SHP77 treated with DMSO at 0.1 percent for 48 hours (cell line): ENCODE measurements at places on chromosomes 1 and 21.
A peak's percentile ranks its signal among the peaks of the same experiment; 100 is the strongest.

GRCh38 chr1:2258122-2258681 is 30.1 kb downstream of the SKI start:
- no peak for DNase-seq

DNA sequence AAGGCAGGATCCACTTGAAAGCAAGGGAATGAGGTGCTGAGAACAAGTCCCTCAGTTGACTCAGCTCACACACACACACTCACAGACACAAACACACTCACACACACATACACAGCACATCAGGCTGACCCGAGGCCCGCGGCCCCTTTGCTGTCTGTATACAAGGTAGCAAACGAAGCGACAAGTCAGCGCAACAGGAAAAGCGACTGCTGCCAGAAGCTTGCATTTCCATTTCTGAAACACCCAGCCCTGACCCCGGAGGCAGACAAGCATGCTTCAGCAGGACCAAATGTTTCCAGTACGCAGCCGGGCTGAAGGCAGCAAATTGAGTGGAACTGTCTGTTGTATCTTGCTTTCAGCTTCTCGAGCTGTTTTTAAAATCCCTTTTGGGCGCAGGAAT is 501.6 kb downstream of the NPHP4 start:
- no peak for DNase-seq

- no peak for DNase-seq
Measured at GRCh38 chr1:115419571-115419970, 81.5 kb upstream of the NGF start.

- DNase-seq, result no peak
Measured at GRCh38 chr1:219000631-219001030, 173.0 kb upstream of the LYPLAL1 start.

DNA sequence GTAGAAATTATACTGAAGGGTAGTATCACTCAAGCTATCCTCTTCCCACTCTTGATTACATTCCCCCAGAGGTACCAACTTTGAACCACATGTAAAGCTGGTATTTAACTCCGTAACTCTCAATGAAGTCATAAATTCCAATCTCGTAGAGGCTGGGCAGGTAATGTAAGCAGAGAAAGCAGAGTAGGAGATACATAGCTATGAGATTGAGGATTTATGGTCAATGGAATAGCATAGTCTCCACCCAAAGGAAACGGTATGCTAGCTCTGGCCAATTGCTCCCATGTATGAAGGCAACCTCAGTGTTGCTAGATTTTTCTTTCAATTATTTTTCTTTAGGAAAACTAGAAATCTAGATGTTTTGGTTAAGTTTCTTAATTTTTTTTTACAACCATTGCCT is 163.1 kb upstream of the NRIP1 start:
- no peak for DNase-seq

DNA sequence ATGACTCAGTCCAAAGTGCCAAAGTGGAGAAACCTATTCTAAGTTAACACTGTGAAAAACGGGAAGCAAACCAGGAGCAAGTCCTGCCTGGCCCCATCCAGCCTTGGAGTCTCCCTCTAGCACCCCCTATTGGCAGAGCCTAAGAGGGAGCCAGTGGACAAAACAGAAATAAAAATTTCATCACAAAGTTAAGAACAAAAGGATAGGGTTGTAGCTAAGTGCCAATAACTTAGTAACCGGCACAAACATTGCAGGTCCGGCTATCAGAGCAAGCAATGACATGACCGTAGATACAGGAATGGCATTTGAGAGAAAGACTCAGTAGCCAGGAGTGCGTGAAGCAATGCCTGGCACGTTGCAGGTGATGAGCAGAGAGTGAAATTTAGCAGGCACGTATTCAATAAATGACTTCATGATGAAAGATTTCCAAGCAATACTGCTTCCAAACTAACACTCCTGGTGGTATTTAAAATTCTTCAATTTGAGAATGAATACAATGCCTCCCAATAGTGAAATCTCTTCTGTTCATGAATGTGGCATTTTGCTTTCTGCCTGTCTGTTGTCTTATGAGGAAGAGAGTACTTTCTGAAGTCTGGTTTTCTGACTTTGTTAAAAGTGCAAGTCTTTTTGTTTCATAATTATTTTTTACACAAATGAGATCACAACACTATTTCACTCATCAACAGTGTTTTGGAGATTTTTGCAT is 391.0 kb downstream of the OMA1 start:
- no peak for DNase-seq

DNA sequence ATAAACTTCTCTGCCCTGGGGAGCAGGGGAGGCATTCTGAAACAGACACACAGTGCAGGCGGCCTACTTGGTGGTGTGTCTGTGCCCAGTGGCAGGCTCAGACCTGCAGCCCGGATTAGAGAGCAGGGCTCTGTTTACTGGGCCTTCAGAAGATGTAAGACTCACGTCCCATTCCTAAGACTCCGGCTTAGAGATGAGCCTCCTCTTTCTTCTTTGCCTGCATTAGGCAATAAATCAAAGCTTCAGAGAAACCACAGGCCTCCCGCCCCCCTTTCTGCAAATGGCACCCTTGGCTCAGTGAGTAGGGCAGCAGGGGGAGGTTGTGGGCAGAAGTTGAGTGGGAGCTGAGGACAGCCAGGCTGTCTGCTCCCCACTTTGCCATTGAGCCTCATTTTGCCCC is 35.8 kb downstream of the LGR6 start:
- no peak for DNase-seq

- DNase-seq, result no peak
Measured at GRCh38 chr1:29811727-29812407, 575.5 kb downstream of the PTPRU start.

- DNase-seq, result no peak
Measured at GRCh38 chr1:217275655-217276398, 355.1 kb downstream of the GPATCH2 start.

DNA sequence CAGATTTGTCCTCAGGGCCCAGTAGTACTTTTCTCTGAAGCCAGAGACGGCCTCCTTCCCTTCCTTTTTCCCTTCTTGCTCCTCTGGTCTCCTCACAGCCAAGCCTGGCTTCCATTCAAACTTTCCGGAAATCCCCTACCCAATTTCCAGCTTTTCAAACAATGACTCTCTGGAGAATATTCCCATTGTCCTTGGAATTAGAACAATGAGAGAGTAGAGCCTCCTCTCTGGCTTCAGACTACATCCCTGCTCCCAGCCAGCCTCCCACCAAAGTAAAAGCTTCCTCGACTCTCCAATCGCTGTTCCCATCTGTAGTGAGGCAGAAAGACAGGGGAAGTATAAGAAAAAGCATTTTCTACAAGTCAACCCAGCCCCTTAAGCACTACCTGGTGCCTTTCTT is 77.7 kb upstream of the SOX13 start:
- DNase-seq, result no peak

DNA sequence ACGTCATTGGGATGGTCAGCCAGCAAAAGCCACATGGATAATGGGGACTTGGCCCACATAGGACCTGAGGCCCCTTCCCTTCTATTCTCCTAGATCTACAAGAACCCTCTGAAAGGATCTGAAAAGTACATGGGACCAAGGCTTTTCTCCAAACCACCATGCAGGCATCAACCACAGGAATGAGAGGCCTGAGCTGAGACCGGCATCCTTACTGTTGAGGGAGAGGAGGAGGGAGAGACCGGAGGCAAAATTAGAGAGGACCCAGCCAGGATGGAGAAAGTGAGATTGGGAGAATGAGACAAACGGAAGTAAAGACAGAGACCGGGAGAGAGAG is 281.7 kb downstream of the RRAGC start:
- no peak for DNase-seq

DNA sequence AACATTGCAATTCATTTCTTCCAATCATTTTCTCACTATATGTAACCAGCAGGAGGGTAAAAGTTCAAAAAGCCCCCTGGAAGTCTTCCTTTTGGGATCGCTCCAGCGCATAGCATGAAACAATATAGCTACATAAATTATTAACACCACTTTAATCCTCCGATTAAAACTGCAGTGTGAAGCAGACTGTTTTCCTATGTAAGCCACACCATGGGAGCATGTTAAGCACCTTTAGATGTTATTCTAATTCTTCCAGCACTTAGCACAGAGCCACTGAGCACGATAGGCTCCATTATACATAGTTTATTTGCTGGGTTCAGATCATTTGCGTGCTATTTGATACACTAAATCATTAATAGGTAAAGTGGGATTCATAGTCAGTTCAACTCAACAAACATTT is 18.4 kb upstream of the GADD45A start:
- no peak for DNase-seq

- DNase-seq, result no peak
Measured at GRCh38 chr1:109192433-109192832, 21.3 kb upstream of the SARS1 start.

- no peak for DNase-seq
Measured at GRCh38 chr1:78044796-78045562, 787 bp upstream of the GIPC2 start.

DNA sequence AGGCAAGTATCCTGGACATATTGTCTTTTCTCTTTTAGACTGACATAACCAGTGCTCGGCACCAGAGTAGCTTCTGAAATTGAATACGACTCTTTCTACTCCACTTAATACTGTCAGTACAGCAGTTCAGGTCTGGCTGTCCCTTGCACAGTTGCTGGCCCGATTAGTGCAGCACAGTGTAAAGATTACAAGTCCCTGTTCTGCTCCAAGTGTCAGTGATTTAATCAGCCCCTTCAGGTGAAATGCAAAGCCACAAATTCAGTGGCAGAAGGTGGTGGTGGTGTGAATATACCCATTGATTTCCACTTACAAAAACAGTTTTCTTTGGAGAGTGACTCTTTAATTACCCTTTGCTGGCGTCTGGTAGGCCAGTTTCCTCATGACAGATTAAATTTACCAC is 545.4 kb downstream of the ADGRL2 start:
- DNase-seq, result no peak

GRCh38 chr1:235045034-235045690 is 83.5 kb downstream of the TOMM20 start:
- no peak for DNase-seq

DNA sequence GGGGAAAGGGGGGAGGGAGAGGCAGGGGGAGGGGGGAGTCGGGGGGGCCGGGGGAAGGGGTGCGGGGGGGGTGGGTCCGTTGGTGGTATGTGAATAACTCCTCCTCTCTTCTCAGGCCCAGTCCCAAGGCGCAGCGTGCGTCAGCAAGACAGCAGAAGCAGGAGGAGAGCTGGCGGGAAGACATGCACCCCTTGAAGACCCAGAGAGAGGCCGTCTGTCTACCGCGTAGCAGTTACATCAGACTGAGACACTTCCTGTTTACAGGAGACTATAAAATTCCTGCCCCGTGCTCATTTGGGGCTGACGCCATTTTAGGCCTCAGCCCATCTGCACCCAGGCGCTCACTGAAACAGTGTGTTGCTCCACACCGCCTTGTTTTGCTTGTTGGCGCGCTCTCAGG is 55.3 kb downstream of the SETD4 start:
- peak; percentile 15 for DNase-seq

- DNase-seq, result peak; percentile 65
Measured at GRCh38 chr1:7536891-7537591, 234.1 kb upstream of the VAMP3 start.

- DNase-seq, result no peak
Measured at GRCh38 chr1:193914871-193915270, 728.5 kb upstream of the B3GALT2 start.

DNA sequence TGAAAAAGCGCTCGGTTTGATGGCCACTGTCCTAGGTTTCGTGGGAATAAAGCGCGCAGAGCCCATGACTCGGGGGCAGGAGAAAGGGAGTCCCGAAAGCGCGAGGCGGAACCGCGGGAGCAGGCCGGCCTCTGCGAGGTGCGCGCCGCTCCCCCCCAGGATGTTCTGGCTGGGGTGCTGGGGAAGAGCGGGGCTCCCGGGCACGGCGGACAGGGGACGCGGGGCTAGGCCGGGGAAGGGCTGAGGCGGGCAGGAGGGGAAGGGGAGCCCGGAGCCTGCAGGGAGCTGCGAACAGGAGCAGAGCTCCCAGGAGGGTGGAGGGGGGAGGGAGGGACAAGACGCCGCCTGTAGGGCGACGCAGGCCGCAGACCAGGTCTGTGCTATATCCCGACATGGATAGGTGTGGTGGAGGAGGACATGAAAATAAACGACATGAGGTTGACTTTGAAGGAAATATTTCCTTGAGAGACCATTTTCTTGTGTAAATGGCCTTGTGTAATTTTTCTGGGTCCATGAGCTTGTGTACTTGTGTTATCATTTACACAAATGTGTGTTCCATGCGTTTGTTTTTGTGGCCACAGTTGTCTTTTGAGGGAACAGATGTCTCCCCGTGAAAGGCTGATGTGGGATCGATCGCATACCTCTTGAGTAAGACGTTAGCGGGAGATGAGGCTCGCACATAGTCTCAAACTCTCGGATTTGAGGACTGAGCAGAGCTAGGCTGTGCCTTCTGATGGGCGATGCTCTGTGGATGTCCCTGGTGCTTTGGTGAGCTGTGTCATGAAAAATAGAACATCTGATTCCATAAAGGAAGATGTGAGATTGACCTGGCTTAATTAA is 1.3 kb downstream of the PCNT start:
- no peak for DNase-seq

GRCh38 chr1:112878321-112878720 is 77.7 kb downstream of the SLC16A1 start:
- no peak for DNase-seq

GRCh38 chr1:160567858-160568682 is 11.2 kb downstream of the CD84 start:
- no peak for DNase-seq

DNA sequence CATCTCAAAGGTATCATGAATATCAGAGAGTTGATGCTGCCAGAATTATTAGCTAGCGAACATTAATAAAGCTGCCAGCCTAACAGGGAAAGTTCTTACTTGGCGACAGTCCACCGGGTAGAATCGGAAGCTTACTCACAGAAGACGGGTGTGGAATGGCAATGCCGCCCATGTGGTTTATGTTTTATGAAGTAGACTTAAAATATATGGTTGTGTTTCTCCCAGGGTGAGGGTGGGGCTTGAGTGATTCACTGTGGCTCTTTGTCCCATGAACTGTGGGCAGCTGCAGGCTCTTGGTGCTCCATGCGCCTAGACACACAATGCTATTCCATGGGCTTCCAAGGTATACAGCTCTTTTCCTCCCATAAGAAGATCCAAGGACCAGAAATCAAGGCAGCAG is 162.7 kb downstream of the PIGK start:
- DNase-seq, result no peak

GRCh38 chr1:208324005-208324404 is 79.8 kb upstream of the PLXNA2 start:
- DNase-seq, result no peak
